Activated CD4-positive, alpha-beta memory T cell treated with anti-CD3 and anti-CD28 coated beads, Interleukin-2, amount 10 ng/mL, durations not matched to agents 7 days and 5 days (primary cell): ENCODE measurements at places on chromosomes 11 and 22. TPM values are rescaled to one million over a fixed set of nuclear protein-coding genes. Genes with fewer than 3 reads are reported as not detected.

DNA sequence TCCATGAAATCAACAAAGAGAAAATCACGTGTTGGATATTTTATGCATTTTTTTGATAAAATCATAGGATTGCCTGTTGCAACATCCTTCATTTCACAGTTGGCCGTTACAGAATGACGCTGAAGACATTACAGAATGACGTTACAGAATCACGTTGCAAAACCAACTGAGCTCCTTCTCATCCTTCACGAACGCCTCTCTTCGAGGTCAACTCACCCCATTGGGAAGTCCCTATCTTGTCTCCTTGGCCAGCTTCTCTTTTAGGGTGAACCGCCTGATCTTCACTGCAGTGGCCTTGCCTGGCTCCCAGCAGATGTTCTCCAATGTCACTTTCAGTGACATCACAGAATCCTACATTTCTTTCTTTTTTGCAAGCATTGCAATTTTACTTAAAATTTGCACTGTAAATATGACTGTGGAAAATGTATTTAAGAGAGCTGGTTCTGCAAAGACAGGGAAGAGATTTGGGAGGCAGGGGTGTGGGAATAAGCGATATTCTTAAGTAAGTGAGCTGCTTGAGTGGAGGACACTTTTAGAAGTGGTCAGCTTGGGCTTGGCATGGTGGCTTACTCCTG, 5.1 kb downstream of the KRTAP5-7 start:
- H3K27ac ChIP-seq, result no peak overlapping the region
- H3K4me1 ChIP-seq, result no peaks in the 10 kb centered on the region
- DNase-seq, result no peak
- H3K27me3 ChIP-seq, result peaks cover 4% of the 10 kb centered on the region

DNA sequence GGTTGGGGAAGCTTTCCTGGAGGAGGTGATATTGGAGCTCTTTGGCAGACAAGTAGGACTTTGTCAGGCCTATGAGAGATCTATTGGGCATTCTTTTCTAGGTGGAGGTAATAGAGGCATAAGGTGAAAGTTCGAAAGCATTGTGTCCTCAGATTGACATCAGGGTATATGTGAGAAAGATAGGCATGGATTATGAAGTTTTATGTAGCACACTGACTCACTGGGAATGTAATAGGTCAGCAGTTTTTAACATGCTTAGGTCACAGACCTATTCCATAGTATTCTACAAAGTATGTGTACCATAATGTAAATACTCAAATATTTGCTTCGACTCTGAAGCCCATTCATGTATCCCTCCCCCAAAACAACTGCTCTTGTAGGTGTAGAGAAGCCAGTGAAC, 11.8 kb downstream of the HIKESHI start:
- H3K27ac ChIP-seq, result no peak overlapping the region
- no peak for DNase-seq
- H3K36me3 ChIP-seq, result peaks cover 72% of the 10 kb centered on the region
- peaks cover 5% of the 10 kb centered on the region for H3K4me1 ChIP-seq

DNA sequence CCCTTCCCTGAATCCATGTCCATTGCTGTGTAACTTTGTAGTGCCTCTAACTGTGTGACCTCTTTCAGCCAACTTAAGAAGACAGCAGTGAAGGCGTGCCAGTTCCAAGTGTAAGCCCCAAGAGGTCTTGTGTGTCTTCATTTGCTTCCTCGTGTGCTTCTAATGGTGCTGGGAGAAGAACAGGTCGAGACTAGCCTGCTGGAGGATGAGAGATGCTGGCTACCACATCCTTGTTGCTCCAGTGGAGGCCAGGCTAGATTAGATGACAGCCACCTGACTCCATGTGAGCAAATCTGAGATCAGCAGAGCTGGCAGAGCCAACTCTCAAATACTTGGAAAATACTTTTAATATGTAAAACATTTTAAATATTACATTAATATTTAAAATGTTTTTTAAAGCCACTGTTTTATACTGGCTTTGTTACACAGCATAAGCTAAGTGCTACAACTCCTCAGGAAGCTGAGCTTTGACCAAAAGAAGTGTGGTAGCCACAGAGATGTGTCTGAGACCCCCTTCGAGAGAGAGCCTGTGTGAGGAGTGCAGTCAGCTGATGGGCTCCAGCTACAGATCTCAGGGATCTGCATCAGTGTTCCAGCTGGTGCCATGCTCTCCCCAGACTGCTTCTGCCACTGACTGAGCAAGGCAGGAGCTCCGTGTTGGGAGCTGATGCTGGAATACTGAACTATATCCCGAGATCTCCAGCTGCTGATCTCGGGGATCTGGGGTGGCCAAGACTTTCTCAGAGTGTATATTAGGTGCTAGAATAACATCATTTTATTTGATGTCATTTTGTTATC, 8.9 kb downstream of the KCNJ11 start:
- no peaks in the 10 kb centered on the region for H3K36me3 ChIP-seq
- H3K4me1 ChIP-seq, result no peaks in the 10 kb centered on the region
- H3K27me3 ChIP-seq, result peaks cover 4% of the 10 kb centered on the region
- no peak overlapping the region for H3K27ac ChIP-seq
- no peak for DNase-seq
- no peak overlapping the region for H3K4me3 ChIP-seq

- no peak overlapping the region for H3K27ac ChIP-seq
- no peaks in the 10 kb centered on the region for H3K27me3 ChIP-seq
- peaks cover 51% of the 10 kb centered on the region for H3K4me1 ChIP-seq
- H3K4me3 ChIP-seq, result no peak overlapping the region
- DNase-seq, result no peak
Observed at GRCh38 chr11:118896472-118896913, 12.8 kb downstream of the CXCR5 start.

- no peak overlapping the region for H3K4me3 ChIP-seq
- no peaks in the 10 kb centered on the region for H3K4me1 ChIP-seq
- H3K27ac ChIP-seq, result no peak overlapping the region
- H3K36me3 ChIP-seq, result no peaks in the 10 kb centered on the region
- peaks cover 17% of the 10 kb centered on the region for H3K27me3 ChIP-seq
- no peak for DNase-seq
Observed at GRCh38 chr11:17631702-17632365, 84.8 kb downstream of the OTOG start.

DNA sequence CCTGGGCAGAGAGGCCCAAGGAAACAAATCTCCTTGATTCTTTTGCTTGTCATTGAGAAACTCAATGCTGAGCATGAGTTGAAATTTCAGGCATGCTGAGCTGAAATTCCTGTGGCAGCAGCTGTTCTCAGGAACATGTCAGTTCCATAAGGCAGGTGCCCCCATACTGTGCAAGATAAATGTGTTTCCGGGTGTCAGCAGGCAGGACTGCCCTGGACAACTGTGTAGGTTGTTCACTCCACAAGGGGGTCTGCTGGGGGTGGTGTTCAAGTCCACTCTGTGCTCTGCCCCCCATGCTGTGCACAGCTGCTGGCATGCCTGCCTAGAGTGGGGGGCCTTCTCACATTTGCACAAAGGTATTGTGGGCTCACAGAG, 133.7 kb downstream of the CTTN start:
- no peak for DNase-seq

DNA sequence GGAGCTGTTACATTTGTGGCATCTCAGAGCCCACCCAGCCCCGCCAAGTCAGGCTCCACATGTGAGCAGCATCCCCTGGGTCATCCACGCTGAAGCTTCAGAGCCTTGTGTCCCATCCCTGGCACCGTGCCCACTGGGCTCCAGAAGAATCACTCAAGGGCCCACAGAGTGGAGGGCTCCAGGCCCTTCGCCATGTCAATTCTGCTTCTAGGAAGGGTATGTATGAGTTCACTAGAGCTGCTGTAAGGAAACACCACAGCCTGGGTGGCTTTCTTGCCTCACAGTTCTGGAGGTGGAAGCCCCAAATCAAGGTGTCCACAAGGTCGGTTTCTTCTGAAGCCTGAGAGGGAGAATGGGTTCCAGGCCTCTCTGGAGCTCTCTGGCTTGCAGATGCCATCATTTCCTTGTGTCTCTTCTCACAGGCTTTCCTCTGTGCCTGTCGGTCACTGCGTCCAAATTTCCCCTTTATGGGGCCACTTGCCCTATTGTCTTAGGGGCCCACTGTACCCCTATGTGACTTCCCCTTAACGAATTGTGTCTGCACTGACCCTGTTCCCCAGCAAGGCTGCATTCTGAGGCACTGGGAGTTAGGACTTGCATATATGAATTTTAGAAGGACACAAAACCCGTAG, 1476.0 kb downstream of the TBC1D22A start:
- H3K36me3 ChIP-seq, result no peaks in the 10 kb centered on the region
- no peaks in the 10 kb centered on the region for H3K27me3 ChIP-seq
- H3K4me1 ChIP-seq, result no peaks in the 10 kb centered on the region
- no peak for DNase-seq
- H3K4me3 ChIP-seq, result no peak overlapping the region

DNA sequence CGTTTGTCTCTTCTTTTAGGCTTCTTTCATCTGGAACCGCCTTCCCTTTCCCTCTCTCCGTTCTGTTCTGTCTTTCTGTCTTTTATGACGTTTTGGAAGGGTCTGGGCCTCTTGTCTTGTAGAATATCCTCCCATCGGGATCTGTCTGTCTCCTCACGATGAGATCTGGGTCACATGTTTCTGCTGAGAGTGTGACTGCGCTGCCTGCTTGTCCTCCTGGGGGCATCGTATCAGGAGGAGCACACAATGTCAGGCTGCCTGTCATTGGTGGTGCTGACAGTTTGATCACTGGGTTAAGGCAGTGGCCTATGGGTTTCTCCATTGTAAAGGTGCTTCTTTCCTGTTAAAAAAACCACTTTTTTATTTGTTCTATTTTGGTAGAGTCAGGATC, 60.4 kb upstream of the PARVG start:
- H3K36me3 ChIP-seq, result peaks cover 6% of the 10 kb centered on the region
- H3K27ac ChIP-seq, result no peak overlapping the region
- no peaks in the 10 kb centered on the region for H3K27me3 ChIP-seq
- H3K4me1 ChIP-seq, result no peaks in the 10 kb centered on the region
- no peak overlapping the region for H3K4me3 ChIP-seq

DNA sequence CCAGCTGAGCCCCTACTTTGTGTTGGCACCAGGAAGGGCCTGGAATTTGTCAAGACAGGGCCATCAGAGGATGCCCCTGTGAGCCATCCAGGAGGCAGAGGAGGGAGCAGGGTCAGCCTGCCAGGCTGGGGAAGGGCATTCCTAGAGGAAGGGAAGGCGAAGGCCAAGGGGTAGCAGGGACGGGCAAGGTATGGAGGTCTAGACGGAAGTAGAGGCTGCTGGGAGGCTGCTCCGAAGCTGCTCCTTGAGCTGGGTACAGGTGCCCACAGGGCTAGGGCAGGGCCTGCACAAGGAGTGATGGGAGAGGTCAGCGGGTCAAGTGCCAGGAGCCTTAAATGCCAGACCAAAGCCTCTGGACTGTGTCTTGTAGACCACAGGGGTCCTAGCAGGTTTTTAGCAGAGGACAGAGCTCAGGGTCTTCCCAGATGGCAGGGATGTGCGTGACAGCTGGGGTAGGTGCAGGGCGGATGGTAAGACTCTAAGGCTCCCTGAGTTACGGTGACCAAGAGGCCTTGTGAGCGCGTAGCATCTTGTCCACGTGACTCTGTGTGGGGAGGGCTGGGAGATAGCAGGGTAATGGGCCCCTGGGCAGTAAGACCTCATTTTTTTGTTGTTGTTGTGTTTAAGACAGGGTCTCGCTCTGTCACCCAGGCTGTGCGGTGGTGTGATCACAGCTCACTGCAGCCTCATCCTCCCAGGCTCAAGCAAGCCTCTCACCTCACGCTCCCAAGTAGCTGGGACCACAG, 31.7 kb upstream of the CSNK1E start:
- H3K27ac ChIP-seq, result no peak overlapping the region
- no peak overlapping the region for H3K4me3 ChIP-seq
- DNase-seq, result no peak
- H3K36me3 ChIP-seq, result no peaks in the 10 kb centered on the region
- no peaks in the 10 kb centered on the region for H3K4me1 ChIP-seq
- H3K27me3 ChIP-seq, result no peaks in the 10 kb centered on the region

- peaks cover 2% of the 10 kb centered on the region for H3K27me3 ChIP-seq
- no peak overlapping the region for H3K27ac ChIP-seq
- H3K4me3 ChIP-seq, result no peak overlapping the region
Observed at GRCh38 chr11:129346916-129347315, 28.7 kb upstream of the BARX2 start.

- H3K27me3 ChIP-seq, result no peaks in the 10 kb centered on the region
- H3K4me1 ChIP-seq, result no peaks in the 10 kb centered on the region
- no peak overlapping the region for H3K27ac ChIP-seq
- no peak for DNase-seq
- H3K36me3 ChIP-seq, result no peaks in the 10 kb centered on the region
Observed at GRCh38 chr11:72406540-72407527, 27.5 kb downstream of the CLPB start.

DNA sequence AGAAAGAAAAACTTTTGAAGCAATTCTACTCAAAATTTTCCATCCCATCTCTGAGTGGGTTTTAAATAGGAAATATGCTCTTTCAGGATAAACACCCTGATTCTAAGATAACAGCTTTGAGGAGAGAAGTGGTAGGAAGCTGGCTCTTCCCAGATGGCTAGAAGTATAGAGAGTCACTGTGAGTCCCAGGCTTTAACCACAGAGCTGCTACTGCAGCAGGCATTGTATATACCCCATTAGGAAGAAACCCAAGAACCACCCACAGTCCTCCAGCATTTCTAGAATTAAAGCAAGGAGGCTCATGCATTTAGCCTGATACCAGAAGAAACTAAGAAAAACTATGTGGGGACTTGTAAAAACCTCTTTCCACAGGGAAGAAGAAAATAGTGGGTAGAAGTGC, 1405.6 kb upstream of the TENM4 start:
- no peak overlapping the region for H3K27ac ChIP-seq
- no peaks in the 10 kb centered on the region for H3K36me3 ChIP-seq
- no peaks in the 10 kb centered on the region for H3K27me3 ChIP-seq
- H3K4me3 ChIP-seq, result no peak overlapping the region
- DNase-seq, result no peak
- H3K4me1 ChIP-seq, result no peaks in the 10 kb centered on the region

GRCh38 chr11:113201054-113201818, 113.1 kb upstream of the TTC12 start:
- H3K36me3 ChIP-seq, result no peaks in the 10 kb centered on the region
- peaks cover 19% of the 10 kb centered on the region for H3K27me3 ChIP-seq
- peaks cover 6% of the 10 kb centered on the region for H3K4me1 ChIP-seq
- no peak overlapping the region for H3K4me3 ChIP-seq
- H3K27ac ChIP-seq, result no peak overlapping the region

DNA sequence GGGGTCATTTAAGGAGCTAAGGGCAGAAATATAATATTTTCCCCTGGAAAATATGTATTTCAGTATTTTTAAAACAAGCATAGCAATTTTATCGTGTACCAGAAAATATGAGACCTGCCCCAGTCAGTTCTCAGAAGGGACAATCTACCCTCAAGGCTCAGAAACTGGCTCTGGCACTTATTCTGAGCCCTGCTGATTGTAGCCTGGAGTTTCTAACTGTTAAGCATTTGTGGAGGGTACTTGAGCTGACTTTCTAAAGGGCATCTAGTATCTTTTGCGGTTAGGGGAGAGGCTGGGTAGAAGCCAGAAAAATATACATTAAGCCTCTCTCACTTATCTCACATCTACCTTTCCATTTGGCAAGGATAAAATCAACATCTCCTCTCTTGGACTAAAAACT, 71.3 kb upstream of the FSHB start:
- no peaks in the 10 kb centered on the region for H3K27me3 ChIP-seq
- no peaks in the 10 kb centered on the region for H3K4me1 ChIP-seq
- H3K36me3 ChIP-seq, result no peaks in the 10 kb centered on the region
- DNase-seq, result no peak
- H3K4me3 ChIP-seq, result no peak overlapping the region

EMSY gene
- total RNA-seq, result 35.5 TPM

CDC42EP2 gene
- total RNA-seq, result 0.70 TPM

OR56A4 gene
- total RNA-seq, result not detected

IGLL1 gene
- total RNA-seq, result 2.2 TPM

HOATZ gene
- not detected for total RNA-seq

APOL1 gene
- 64.0 TPM for total RNA-seq

SEC14L2 gene
- total RNA-seq, result 7.4 TPM
